ENCODE measurements at places on chromosomes 1 and 21.

GRCh38 chr21:21864321-21864840 lies 866.2 kb downstream of the NCAM2 start:
- no peaks in the 10 kb centered on the region for H3K4me1 ChIP-seq
- H3K36me3 ChIP-seq, result no peaks in the 10 kb centered on the region
- H3K27ac ChIP-seq, result no peak overlapping the region
- no peak overlapping the region for H3K4me3 ChIP-seq
- no peaks in the 10 kb centered on the region for H3K27me3 ChIP-seq
- no peak for DNase-seq

DNA sequence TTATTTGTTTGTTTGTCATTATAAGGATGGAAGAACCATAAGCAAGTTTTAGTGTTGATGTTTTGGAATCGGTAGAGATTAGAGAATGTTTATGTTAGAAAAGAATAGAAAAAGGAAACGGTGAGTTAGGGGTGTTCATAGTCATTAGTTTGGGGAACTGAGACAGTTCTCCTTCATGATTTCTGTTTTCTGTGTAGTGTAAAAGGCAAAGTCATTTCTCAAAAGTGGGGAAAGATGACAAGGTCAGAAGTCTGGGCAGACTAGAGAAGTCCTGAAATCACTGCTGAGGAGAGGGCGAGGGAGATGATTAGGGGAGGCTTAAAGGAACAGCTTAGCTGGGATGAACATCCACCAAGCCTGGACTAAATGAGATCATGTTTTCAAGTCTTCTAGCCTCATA lies 498.9 kb downstream of the TTLL7 start:
- no peaks in the 10 kb centered on the region for H3K27me3 ChIP-seq
- H3K4me1 ChIP-seq, result peaks cover 41% of the 10 kb centered on the region
- peaks cover 4% of the 10 kb centered on the region for H3K36me3 ChIP-seq
- H3K4me3 ChIP-seq, result no peak overlapping the region

DNA sequence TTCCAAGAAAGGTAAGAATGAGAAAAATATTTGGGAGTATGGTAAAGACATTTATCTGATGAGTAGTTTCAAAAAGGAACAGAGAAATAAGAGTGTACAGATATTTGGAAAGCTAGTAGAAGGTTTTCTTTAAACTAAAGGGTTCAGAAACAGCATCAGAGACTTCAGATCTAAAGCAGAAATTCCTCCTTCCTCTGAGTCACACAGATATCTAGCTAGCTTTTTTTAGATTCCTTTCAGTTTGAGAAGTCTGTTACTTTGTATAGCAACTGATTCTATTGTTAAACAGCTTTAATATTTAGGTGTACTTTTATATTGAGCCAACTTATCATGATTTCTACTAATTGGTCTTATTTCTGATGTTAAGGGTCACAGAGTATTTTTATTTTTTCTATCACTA lies 4.7 kb downstream of the AMY2B start:
- no peak overlapping the region for H3K4me3 ChIP-seq
- H3K4me1 ChIP-seq, result no peaks in the 10 kb centered on the region
- H3K36me3 ChIP-seq, result no peaks in the 10 kb centered on the region
- no peak for DNase-seq
- H3K27me3 ChIP-seq, result no peaks in the 10 kb centered on the region

DNA sequence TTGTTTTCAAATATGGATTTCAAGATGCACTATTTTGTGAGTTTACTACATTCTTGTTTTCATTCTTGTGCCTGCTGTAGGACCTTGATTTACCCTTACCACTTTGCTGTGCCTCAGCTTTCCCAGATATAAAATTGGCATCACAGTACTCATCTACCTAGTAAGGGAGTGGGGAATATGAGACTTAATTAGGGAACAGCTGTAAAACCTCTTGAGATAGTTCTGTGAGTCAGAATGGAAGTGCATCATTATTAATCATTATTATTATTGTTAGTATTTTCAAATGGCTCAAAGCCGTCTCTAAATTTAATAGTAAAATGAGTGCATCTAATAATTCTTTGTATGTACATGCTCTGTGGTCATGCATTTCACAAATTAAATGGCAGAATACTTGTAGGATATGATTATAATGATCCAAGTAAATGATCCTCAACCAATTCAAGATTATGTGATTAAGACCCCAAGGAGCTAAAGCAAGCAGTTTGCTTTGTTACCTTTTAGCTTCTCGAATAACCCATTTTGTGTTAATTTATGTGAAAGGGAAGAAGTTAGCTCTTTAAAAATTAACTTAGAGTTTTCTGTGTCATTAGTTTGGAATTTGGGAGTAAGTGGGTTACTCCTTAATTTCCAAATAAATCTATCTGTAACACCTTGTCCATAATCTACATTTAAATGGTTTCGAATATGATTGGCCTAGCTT lies 155.4 kb downstream of the NFIA start:
- no peak overlapping the region for H3K4me3 ChIP-seq
- no peaks in the 10 kb centered on the region for H3K36me3 ChIP-seq
- H3K27ac ChIP-seq, result no peak overlapping the region
- no peaks in the 10 kb centered on the region for H3K27me3 ChIP-seq
- no peak for DNase-seq
- no peaks in the 10 kb centered on the region for H3K4me1 ChIP-seq

DNA sequence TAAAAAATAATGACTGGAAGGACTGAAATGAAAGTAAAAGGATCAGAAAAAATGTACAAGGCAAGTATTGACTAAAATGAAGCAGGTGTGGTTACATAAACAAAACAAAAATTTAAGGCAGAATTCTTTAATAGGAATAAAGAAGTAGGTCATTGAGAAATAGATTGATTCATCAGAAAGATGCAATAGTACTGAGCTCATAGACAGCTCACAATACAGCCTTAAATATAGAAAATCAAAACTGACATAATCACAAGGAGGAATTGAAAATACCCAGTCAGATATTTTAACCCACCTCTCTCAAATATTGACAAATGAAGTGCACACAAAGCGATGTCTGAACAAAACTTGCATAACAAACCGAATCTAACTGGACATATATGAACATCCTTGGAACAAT lies 366.8 kb upstream of the DPYD start:
- H3K4me3 ChIP-seq, result no peak overlapping the region
- H3K27ac ChIP-seq, result no peak overlapping the region
- H3K27me3 ChIP-seq, result no peaks in the 10 kb centered on the region
- H3K36me3 ChIP-seq, result no peaks in the 10 kb centered on the region
- H3K4me1 ChIP-seq, result no peaks in the 10 kb centered on the region

DNA sequence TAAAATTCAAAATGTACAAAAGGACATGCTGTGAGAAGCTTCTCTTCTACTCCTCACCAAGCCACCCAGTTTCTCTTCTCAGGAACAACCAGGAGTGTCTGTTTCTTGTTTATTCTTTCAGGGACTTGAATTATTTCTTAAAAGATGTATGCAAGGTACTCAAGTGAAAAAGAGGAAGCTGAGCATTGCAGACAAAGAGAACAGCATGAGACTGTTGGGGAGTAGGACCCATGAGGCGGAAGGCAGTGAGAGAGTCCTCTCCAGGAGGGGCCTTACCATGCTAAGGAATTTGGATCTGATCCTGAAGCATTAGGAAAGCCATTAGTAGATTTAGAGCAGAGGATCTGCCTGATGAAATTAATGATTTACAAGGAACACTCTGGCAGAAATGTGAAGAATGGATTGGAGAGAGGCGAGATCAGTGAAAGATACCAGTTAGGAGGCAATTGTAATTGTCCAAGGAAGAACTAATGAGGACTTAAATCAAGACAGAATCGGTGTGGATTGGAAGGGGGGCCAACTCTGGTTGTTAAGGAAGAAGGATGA lies 14.7 kb upstream of the SSX2IP start:
- H3K27me3 ChIP-seq, result peaks cover 12% of the 10 kb centered on the region
- no peak for DNase-seq
- no peak overlapping the region for H3K4me3 ChIP-seq
- H3K36me3 ChIP-seq, result no peaks in the 10 kb centered on the region
- H3K27ac ChIP-seq, result no peak overlapping the region
- peaks cover 15% of the 10 kb centered on the region for H3K4me1 ChIP-seq

- peak; percentile 12 for DNase-seq
- H3K4me3 ChIP-seq, result no peak overlapping the region
- no peaks in the 10 kb centered on the region for H3K36me3 ChIP-seq
- no peaks in the 10 kb centered on the region for H3K4me1 ChIP-seq
These were observed 166.1 kb downstream of the PDE4B start for GRCh38 chr1:65958561-65959350.

- DNase-seq, result no peak
- H3K27ac ChIP-seq, result no peak overlapping the region
- peaks cover 22% of the 10 kb centered on the region for H3K4me1 ChIP-seq
- H3K4me3 ChIP-seq, result no peak overlapping the region
These were observed 4.4 kb upstream of the FLVCR1 start for GRCh38 chr1:212853658-212854057.

GRCh38 chr1:1208713-1209433 lies 2.5 kb upstream of the TNFRSF18 start:
- DNase-seq, result peak; percentile 71
- H3K27me3 ChIP-seq, result no peaks in the 10 kb centered on the region
- H3K4me3 ChIP-seq, result peak overlapping the region; percentile 85

- H3K27me3 ChIP-seq, result peaks cover 7% of the 10 kb centered on the region
- no peak for DNase-seq
- H3K27ac ChIP-seq, result no peak overlapping the region
These were observed 39.5 kb upstream of the EDARADD start for GRCh38 chr1:236354330-236355147.

DNA sequence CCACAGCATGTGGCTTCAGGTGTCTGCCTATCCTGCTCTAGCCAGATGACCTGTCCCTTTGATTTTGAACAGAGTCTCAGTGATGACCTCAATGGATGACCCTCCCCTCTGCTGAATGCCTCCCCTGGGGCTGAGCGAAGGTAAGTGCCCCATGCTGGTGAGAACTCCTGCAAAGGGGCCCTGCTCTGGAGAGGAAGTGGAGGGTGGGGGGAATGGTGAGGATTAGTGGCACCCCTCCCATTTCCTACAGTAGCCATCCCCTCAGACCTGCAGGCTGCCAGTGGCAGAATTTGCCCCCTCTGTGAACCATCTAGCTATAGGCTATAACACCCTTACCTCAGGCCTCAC lies 3.7 kb upstream of the PMVK start:
- H3K4me1 ChIP-seq, result peaks cover 80% of the 10 kb centered on the region
- no peaks in the 10 kb centered on the region for H3K27me3 ChIP-seq
- H3K27ac ChIP-seq, result peak overlapping the region; percentile 67
- H3K36me3 ChIP-seq, result peaks cover 2% of the 10 kb centered on the region
- DNase-seq, result no peak

GRCh38 chr1:116323491-116323890 lies 49.6 kb upstream of the ATP1A1 start:
- peaks cover 58% of the 10 kb centered on the region for H3K4me1 ChIP-seq
- H3K4me3 ChIP-seq, result no peak overlapping the region
- H3K27me3 ChIP-seq, result no peaks in the 10 kb centered on the region
- DNase-seq, result no peak

DNA sequence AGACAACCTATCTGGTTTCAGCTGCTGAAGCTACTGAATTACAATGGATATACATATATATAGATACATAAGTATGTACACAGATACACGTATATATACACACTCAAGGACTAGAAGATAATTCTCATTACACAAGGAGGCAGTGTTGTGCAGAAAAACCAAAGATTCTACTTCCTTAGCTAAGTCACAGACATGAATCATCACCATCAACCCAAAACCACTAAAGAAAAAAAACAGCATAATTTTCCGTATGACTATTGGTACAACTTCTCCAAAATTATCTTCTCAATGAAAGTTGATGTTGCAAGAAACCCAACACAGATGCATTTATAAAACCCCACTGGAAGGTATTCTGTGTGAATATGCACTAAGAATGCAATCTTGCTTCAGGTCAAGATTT lies 36.8 kb upstream of the RPF1 start:
- peaks cover 8% of the 10 kb centered on the region for H3K27me3 ChIP-seq
- H3K36me3 ChIP-seq, result no peaks in the 10 kb centered on the region
- peaks cover 8% of the 10 kb centered on the region for H3K4me1 ChIP-seq
- peak overlapping the region; percentile 31 for H3K4me3 ChIP-seq

DNA sequence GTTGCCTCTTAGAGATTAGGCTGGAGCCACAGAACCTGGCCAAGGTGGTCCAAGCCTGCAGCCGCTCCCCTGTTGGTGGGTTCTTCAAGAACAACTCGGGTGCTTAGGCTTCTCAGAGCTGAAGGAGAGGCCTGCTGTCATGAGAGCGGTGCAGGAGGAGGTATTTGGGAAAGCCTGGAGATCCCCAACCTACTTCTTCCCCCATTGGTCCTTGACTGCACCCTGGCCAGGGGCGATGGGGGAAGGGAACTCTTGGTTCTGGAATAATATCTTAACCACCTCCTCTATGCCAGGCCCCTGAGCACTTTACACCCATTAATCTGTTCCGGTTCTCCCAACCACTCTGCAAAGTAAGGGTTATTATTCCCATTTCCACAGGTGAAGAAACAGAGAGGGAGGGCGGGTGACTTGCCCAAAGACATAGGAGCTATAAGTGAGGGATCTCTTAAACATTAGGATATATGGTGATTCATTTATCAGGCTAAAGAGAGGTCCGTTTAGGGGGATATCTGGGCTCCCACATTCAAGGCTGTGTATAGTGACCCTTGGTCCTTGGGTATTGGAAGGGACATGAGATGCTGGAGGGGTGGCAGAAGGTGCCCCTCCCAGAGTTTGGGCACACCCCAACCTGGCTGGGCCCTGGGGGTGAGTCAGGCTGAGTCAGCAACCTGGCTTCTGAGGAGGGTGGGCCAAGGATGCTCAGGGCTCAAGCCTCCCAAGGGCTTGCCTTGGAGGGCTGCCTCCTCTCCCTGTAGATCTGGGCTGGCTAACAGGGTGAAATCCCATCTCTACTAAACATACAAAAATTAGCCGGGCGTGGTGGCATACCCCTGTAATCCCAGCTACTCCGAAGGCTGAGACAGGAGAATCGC lies 5.2 kb downstream of the TRNP1 start:
- peaks cover 38% of the 10 kb centered on the region for H3K27me3 ChIP-seq
- peaks cover 10% of the 10 kb centered on the region for H3K4me1 ChIP-seq

GRCh38 chr1:79363430-79363829 lies 356.9 kb upstream of the ADGRL4 start:
- no peaks in the 10 kb centered on the region for H3K27me3 ChIP-seq
- H3K36me3 ChIP-seq, result no peaks in the 10 kb centered on the region
- H3K4me3 ChIP-seq, result no peak overlapping the region
- no peak for DNase-seq
- no peak overlapping the region for H3K27ac ChIP-seq

- H3K4me3 ChIP-seq, result no peak overlapping the region
- H3K27me3 ChIP-seq, result no peaks in the 10 kb centered on the region
- H3K4me1 ChIP-seq, result no peaks in the 10 kb centered on the region
- DNase-seq, result no peak
These were observed 172.2 kb downstream of the CHRM3 start for GRCh38 chr1:239558559-239558958.

- DNase-seq, result no peak
- peaks cover 5% of the 10 kb centered on the region for H3K4me1 ChIP-seq
- H3K27me3 ChIP-seq, result peaks cover 6% of the 10 kb centered on the region
- H3K36me3 ChIP-seq, result no peaks in the 10 kb centered on the region
These were observed 6.6 kb upstream of the TFF3 start for GRCh38 chr21:42321845-42322244.

GRCh38 chr1:1019122-1019999 lies 559 bp upstream of the AGRN start:
- H3K27me3 ChIP-seq, result peaks cover 7% of the 10 kb centered on the region
- no peak overlapping the region for H3K27ac ChIP-seq
- peaks cover 18% of the 10 kb centered on the region for H3K4me1 ChIP-seq
- peak; percentile 83 for DNase-seq

All from activated T-cell treated with anti-CD3 and anti-CD28 coated beads, Interleukin-2, amount 50 U/mL, for 72 hours (primary cell).